ENCODE measurements at places on chromosomes 4 and X. TPM values are rescaled to one million over a fixed set of nuclear protein-coding genes. Genes with fewer than 3 reads are reported as not detected.

GRCh38 chr4:150256841-150257730, 178.8 kb downstream of the DCLK2 start:
- no peak overlapping the region for H3K27ac ChIP-seq
- no peaks in the 10 kb centered on the region for H3K27me3 ChIP-seq
- H3K4me3 ChIP-seq, result no peak overlapping the region
- no peak for DNase-seq
- peaks cover 13% of the 10 kb centered on the region for H3K4me1 ChIP-seq

- no peaks in the 10 kb centered on the region for H3K27me3 ChIP-seq
- no peaks in the 10 kb centered on the region for H3K4me1 ChIP-seq
- no peak for DNase-seq
- no peaks in the 10 kb centered on the region for H3K36me3 ChIP-seq
- no peak overlapping the region for H3K27ac ChIP-seq
These were observed 169.4 kb upstream of the NAP1L5 start for GRCh38 chr4:88866862-88867550.

DNA sequence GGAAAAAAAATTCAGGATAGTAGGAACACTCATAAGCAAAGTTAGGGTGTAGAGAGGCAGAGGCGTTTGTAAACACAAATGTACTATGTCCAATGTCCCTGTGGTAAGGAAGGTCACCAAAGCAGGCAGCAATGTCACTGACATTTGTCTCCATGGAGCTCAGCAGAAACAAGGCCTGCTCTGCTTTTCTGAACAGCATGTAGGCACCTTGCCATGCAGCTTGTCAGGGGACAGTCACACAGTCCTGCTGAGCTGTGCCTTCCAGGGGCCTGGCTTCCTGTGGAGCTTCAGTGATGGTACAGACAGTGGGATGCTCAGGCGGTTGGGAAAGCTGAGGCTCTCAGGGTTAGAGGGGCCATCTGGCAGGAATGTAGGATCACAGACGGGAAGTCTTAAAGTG, 74.5 kb upstream of the HS3ST1 start:
- no peak overlapping the region for H3K4me3 ChIP-seq
- DNase-seq, result no peak
- H3K27ac ChIP-seq, result no peak overlapping the region
- H3K36me3 ChIP-seq, result no peaks in the 10 kb centered on the region
- H3K4me1 ChIP-seq, result peaks cover 8% of the 10 kb centered on the region

Gene ABHD18
- total RNA-seq, result 19.9 TPM

Gene JCHAIN
- not detected for total RNA-seq

Gene KLHL34
- total RNA-seq, result not detected

Data from progenitor cell of endocrine pancreas (in vitro differentiated cells).